ENCODE measurements at places on chromosomes 3 and 15.

DNA sequence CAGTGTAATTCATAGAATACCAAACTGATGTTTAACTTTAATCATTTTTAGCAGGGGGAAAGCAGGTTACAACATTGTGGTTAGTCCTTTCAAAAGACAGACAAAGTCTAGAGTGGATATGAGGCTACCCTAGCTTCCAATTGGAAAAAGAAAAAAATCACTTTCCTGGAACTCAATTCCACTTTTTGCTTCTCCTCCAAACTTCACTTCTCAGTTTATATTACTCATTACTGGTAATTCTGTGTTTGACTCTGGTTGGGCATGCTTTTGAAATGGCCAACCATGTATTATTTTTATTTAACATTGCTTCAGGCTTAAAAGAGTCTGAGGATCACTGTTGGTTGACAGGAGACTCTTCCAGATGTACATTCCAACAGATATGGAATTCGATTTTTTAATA, 84.8 kb downstream of the RAP2B start:
- DNase-seq, result no peak

DNA sequence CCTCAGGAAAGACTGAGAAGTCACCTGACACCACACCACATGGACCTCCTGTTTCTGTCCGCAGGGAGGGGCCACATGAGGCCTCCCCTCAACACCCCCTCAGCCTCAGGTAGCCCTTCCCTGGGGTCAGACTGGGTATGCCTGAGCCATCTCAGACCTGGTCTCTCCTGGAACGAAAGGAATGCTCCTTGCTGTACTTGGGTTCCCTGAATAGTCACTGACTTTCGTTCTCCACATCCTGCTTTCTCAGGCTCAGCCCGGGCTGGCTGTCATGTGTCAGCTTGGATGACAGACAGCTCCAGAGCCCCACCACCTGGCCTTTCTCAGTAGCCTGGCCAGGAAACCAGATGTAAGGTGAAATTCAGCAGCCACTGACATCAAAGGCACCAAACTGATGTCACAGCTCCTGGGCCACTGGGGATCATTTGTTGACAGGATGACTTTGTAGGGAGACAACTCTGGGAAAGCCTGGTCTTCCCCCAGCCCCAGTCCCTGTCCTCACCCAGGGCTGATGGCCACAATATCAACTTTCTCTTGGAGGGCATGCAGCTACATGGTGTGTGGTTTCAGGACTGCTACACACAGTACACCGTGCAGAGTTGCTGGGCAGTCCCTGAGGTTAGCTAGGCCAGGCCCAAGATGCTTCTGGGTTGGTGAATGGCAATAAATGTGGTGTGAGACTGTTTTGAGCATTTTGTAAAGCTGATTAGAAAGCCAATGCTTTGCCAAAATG, 141.4 kb upstream of the MRPS22 start:
- DNase-seq, result no peak

DNA sequence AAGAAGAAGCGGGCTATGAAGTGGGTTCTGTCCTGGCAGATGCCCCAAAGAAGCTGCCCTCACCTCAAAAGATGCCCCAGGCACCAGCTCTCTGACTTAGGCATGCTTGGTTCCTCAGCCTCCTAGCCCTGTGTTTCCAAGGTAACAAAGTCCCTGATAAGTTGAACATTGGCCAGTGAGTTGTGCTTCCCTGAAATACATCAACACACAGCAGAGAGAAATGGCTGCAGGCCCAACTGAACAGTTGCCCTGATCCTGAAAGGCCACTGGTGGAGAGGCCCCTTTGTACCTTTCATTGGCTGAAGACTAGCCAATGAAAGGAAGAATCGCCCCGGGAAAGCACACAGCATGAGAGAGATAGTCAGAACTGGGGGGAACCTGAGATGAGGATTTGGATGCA, 169.9 kb upstream of the CTNNB1 start:
- no peak for DNase-seq

DNA sequence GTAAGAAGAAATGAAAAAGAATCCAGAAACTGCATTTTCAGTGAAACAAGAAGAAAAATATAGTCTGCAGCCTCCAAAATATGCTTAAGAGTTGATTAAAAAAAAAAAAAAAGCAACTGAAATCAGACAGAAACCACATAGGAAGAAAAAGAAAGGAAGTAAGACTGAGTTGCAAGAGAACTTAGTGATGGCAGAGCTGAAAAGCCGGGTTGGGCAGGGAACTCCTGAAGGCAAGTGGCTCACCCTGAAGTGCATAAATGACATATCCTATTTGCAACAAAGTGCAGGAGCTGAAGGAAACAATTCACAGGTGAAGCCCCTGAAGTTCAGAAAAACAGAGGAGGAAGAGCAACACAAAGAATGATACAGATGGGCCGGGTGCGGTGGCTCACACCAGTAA, 108.8 kb upstream of the SLC25A36 start:
- DNase-seq, result peak; percentile 24

DNA sequence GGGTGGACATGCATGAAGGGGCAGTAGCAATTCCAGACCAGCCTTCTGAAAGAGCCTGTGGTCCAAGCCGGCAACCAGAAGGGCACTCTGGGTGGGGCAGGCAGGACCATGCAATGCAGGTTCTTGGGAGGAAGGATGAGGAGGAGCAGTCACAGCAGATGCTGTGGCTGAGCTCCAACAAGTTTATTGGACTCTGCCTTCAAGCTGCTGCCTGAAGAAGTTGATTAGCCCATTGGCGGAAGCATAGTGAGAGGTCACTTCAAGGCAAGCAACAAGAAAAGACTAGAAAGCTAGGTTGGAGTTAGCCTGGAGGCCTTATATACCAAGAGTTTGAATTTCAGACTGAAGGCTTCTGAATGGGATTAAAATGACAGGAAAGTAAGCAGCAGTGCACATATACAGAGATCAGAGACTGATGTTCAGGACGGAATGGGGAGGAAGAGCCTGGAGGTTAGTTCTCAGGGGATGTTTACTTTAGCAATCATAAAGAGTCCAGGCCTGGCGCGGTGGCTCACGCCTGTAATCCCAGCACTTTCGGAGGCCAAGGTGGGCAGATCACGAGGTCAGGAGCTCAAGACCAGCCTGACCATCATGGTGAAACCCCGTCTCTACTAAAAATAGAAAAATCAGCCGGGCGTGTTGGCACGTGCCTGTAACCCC, 39.9 kb downstream of the SFMBT1 start:
- no peak for DNase-seq

All from B cell (primary cell).